ENCODE measurements at places on chromosomes 7 and 10. TPM values are rescaled to one million over a fixed set of nuclear protein-coding genes. Genes with fewer than 3 reads are reported as not detected.

- no peak for DNase-seq
Observed at GRCh38 chr7:54799792-54800191, 40.8 kb upstream of the SEC61G start.

DNA sequence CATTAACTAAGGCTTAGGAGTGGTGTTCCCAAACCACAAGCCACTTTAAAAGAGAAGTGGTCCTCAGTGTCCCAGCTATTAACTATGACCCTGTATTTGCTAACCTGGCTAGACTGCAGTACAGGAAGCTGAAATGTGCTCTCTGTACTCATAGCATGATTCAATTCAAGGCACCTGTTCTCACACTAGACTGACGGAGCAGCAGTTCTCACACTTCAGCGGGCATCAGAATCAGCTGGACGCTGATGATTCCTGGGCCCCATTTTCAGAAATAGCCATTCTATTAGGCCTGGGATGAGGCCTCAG lies 24.5 kb upstream of the MSRB2 start:
- no peak for DNase-seq

DNA sequence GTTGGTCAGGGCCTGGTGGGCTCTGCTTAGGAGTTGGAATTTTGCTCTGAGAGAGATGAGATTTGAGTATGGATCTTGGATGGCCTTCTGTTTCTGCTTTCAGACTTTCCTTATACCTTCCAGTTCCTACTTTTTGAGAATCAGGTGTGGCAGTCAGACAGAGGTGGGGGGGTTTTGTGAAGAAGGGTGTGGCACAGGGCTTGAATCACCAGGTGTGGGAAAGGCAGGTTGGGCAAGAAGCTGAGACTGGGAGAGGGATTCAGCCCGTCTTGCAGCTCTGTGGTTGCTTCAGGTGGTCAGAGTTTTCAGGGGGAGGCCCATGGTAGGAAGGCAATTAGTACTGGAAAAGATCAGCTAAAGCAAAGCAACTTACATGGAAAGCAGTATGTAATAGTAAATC lies 340.2 kb downstream of the LRMDA start:
- no peak for DNase-seq

The COL28A1 gene
- 3.0 TPM for total RNA-seq

The SHTN1 gene
- 10.9 TPM for total RNA-seq

The TMEM229A gene
- total RNA-seq, result not detected

The CH25H gene
- 25.5 TPM for total RNA-seq

DNA sequence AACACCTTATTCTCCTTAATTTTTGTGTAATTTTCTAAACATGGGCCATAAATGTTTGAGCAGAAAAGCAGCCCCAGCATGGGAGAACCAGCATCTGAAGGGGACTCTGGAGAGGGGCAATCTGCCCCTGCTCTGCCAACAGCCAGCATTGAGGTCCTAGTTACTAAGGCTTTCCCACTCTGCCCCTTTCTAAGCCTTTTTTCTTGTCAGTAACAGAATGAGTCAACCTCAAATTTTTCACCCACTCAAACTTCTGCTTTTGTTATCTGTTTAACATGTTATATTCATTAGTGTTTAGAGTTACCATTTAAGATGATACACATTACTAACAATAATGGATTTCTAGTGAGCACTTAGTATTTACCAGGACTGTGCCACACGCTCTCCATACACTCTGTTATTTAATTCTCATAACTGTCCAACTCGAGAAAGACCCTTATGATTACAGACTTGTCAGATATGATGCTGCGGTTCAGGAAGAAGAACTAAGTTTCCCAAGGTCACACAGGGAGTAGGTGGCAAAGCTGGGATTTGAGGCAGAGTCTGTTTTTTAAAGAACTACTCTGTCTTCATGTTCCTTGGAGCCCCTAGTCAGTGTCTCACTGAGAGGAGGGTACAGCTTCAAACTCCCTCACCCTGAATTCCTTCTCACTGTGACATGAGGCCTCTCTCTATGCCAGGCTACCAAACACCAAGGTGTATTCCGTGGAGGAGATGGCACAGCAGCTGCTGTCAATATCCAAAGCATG lies 19.9 kb upstream of the GPAM start:
- no peak for DNase-seq

DNA sequence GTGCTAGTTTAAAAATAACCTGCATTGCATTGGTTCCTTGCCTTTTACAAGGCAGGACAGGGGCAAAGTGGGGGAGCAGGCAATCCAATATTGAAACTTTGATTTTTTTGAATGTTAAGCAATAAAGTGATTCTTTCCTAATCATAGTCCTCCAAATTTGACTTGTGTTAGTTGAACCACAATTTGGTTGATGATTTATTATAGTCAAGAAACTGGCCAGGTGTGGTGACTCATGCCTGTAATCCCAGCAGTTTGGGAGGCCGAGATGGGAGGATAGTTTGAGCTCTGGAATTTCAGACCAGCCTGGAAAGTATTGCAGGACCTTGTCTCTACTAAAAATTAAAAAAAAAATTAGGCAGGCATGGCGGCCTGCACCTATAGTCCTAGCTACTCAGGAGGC lies 27.9 kb upstream of the ABLIM1 start:
- no peak for DNase-seq

The CRYGN gene
- total RNA-seq, result 1.0 TPM

DNA sequence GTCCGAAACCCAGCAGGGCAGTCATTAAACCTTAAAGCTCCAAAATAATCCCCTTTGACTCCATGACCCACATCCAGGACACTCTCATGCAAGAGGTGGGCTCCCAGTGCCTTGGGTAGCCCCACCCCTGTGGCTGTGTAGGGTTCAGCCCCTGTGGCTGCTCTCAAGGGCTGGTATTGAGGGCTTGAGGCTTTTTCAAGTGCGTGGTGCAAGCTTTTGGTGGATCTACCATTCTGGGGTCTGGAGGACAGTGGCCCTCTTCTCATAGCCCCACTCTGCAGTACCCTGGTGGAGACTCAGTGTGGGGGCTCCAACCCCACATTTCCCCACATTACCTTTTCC lies 50.5 kb downstream of the RSBN1L start:
- DNase-seq, result no peak

The HECW1 gene
- 0.13 TPM for total RNA-seq

The MEOX2 gene
- total RNA-seq, result 96.9 TPM

- no peak for DNase-seq
Observed at GRCh38 chr7:19061331-19061730, 56.1 kb downstream of the TWIST1 start.

The PPP1R3A gene
- not detected for total RNA-seq

The PDSS1 gene
- 14.8 TPM for total RNA-seq

DNA sequence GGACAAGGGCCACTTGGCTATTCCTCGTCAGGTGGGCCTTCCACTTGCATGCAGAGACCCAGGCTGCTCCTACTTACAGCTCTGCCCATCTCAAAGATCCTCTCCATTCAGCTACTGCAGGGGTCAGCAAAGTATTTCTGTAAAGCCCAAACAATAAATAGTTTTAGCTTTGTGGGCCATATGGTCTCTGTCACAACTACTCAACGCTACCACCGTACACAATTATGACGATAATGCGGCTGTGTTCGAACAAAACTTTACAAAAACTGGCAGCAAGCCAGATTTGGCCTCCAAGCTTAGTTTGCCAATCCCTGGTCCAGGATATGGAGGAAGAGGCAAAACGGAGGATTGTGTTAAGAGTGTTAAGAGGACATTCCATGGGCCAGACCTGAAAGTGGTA lies 12.8 kb downstream of the RAB11FIP2 start:
- DNase-seq, result no peak

DNA sequence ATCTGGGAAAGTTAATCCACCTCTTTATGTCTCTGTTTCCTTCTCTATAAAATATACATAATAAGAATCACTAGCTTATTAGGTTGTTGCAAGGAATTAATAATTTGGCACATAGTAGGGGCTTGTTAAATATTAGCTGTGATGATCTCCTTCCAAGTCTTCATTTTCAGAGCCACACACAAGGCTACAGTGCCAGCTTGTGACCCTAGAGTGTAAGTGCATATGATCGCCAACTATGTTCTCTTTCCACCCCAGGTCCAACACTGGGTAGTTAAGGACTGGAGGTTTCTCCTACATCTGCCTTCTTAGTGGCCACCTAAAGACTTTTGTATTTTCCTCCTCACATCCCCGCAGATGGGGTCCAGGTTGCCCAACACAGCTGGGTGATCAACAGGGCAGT lies 17.9 kb upstream of the ACSM6 start:
- DNase-seq, result no peak

The WASL gene
- 25.2 TPM for total RNA-seq

The CARD11 gene
- total RNA-seq, result 1.4 TPM

- DNase-seq, result no peak
Observed at GRCh38 chr10:130362308-130362761, 226.1 kb downstream of the GLRX3 start.

DNA sequence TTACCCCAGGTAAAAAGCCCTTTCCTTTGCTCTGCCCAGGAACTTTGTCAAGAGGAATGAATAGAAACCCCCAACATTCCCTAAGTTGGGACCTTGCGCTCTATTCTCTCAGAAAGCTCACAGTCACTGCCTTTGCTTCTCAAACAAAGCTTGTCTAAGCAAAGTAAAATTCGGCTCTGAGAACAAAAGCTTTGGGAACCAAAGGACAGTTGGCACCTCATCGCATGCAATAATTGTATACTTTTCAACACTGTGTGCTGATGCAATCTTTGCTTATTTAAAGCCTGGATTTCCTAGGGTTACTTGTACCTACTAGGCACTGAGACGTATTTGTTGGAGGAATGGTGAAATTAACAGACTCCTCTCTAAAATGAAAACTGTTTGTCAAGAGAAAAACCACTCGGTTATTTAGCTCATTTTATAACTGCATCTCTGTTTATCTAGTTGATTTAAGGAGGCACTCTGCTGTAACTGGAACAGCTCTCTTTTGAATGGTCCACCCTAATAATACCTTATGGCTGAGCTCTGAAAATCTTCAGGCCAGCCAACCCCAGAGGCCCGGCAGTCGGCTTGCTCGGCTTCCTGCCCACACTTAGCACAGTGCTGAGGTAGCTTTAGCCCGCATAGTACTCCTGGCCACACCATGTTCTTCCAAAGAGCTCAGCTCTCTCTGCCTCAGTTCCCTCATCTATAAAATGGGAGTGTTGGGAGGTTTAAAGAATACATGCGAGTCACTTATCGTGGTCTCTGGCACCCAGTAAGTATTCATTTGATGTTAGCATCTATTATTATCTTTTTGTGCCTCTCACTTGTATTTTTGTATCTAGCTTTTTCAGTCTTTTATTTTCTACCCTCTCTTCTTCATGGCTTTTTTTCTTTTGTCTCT lies 80.2 kb upstream of the PRR15 start:
- no peak for DNase-seq

GRCh38 chr10:12077580-12078180 lies 8.9 kb downstream of the DHTKD1 start:
- DNase-seq, result no peak

DNA sequence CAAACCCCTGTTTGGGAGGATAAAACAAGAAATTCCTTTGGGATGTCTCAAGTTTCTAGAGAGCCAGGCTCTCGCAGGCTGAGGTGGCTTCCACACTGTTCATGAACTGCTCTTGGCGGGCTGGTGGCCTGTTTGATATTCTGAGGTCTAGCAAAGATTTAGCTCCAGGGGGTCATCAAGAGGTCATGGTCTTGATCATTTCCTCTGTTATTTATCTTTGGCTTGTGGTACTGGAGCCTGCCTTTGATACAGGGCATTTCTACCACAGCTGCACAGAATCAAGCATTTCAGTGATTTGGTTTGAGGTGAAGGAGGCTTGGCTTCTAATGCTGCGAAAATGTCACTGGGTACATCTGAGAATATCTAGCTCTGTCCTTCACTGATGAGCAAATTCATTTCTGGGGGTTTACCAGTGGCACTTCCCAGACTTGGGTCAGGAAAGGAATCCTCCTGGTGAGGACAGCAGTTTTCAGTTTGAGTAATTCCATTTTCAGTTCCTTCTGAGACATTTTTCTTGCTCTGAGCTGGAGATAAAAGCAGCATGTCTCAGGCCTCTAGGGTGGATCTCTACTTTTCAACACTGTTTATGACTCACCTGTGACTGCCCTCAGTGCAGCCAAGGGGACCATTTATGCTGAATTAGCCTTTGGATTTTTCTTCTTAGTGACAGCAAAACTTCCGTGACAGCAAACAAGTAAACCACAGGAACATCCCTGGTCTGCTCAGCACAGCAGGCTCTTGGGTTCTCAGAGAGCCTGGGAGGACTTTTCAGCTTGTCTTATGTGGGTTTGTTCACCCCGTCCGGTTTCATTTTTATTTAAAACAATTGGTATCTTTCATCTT lies 312.0 kb downstream of the RNLS start:
- no peak for DNase-seq

DNA sequence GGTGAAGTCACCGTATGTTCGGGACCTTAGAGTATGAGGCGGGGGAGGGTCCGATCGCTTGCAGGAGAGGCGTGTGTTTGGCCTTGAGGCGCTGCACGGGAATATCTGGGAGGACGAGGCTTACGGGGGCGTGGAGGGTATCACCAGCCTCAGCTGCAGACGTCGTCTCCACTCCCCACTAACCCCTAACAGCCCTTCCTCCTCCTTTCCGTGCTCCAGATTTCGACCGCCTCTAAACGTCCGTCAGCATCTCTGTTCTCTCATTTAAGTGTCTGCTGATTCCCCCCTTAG lies 23.5 kb upstream of the ZNF12 start:
- DNase-seq, result no peak

DNA sequence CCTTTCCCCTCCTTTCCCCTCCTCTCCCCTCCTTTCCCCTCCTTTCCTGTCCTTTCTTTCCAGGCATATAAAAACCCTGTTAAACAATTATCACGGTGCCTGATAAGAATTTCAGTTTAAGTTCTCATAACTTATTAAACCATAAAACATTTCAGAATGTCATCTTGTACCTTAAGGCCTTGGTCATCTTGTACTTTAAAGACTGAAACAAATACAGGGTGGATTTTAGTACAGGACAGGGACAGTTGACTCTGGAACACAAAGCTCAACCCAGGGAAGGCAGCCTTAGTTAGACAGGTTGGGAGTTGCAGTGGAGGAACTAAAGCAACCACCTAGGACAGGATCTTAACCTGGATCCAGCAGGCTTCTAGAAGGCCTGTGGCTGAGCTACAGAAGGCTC lies 1.2 kb downstream of the AGR3 start:
- no peak for DNase-seq

DNA sequence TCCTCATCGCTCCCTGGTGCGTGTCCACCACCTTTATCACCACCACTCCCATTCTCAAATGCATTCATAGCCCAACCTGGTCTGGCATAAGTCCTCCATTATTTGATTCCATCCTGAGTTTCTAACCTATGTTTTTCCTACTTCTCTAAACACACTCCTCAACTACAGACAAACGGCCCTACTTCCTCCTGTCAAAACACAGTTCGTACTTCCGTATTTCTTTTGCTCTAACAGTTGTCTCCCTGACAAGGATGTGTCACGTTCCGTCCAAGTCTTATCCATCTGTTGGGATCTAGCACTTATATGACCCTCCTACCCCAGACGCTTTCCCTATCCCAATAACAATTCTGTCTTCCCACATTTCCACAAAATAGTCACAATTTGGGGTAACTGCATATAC lies 46.8 kb downstream of the DOCK4 start:
- no peak for DNase-seq

DNA sequence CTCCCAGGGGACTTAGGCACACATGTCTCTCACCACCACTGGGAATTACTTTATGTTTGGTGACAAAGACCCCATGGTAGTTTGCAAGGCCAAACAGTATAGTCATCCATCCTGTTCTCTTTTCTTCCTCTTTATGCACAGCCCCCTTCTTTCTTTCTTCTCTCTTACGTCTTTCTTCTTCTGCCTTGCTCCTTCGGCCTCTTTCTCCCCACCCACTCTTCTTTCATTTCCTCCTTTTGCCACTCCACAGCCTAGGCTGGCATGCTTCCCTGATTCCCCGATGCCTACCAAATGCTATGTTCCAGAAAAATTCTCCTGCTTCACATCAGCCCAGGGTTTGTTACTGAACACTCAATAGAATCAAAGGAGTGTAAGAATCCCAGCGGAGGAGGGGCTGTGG lies 62.4 kb upstream of the MKLN1 start:
- DNase-seq, result no peak

Data from omental fat pad (tissue), 4 donors.